ENCODE measurements at places on chromosomes 5 and 9. TPM values are rescaled to one million over a fixed set of nuclear protein-coding genes. Genes with fewer than 3 reads are reported as not detected.
A peak's percentile ranks its signal among the peaks of the same experiment; 100 is the strongest.

The LOX gene
- 80.5 TPM for polyA plus RNA-seq

The ENTPD2 gene
- polyA plus RNA-seq: 12.8 TPM

The ZNF454 gene
- 2.9 TPM for polyA plus RNA-seq

The ENHO gene
- 3.1 TPM for polyA plus RNA-seq

The ADGRD2 gene
- polyA plus RNA-seq: not detected

The C9orf50 gene
- polyA plus RNA-seq: not detected

The CDH6 gene
- polyA plus RNA-seq: 4.1 TPM

The SH3GL2 gene
- polyA plus RNA-seq: 0.08 TPM

The IFNA2 gene
- polyA plus RNA-seq: not detected

- DNase-seq: no peak
Observed at GRCh38 chr5:177086654-177087397, at the start of gene FGFR4. TSS of gene FGFR4 (plus strand) at chr5:177086915. CDS start at chr5:177089603, 2,688 bp downstream.

DNA sequence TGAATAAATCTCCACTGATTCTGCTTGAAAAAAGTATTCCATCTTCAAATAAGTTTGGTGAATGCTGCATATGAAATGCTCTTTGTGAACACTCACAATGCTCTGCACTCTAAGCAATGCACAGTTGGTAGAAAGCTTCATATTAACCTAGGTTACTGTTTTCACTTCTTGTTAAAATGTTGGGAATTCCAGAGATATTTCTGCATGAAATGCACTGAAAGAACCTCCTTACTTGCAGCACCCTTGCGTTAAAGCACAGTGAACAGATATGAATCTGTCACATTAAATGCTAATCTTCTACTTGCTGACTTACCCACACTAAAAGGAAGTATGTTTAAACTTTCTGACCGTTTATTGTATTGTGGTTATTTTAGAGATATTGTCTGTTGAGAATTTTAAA is 584.1 kb upstream of the NUDT12 start:
- no peak for DNase-seq

DNA sequence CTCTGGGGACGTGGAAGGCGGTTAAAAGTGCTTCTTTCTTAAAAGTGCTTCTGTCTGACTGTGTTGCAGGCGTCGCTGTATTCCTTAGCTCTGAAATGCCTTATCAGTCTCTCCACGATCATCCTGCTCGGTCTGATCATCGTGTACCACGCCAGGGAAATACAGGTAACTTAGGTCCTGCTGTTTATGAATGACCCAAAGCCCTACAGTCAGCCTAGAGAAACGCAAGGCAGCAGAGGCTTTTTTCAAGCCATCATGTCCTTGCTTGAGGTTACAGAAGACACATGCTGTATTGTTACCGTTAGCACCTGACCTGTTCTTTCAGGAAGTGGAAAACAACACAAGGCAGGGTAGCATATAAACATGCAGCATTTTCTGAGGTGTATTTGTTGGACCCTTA is 2.0 kb downstream of the KCNN2 start:
- DNase-seq: no peak

- no peak for DNase-seq
Observed at GRCh38 chr9:130484362-130485072, 39.8 kb downstream of the ASS1 start.

DNA sequence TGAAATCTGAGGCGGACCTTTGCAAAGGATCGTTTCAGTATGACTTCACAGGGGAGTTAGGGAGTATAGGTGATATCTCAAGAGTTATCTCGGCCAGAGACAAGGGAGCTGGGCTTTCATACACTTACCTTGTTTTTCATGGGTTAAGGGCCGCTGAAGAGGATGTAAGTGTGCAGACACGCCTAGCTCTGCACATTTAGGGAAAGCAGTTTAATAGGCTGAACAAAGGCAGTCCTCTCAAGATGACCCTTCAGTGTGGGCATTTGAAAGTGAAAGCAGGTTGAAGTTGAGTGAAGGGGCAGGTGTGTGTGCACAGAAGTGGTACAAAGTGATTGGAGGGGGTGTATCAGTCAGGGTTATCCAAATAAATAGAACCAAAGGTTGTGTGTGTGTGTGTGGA is 33.1 kb upstream of the PRXL2C start:
- no peak for DNase-seq

GRCh38 chr5:176716320-176716719 is 69.0 kb downstream of the TSPAN17 start:
- peak; percentile 12 for DNase-seq

DNA sequence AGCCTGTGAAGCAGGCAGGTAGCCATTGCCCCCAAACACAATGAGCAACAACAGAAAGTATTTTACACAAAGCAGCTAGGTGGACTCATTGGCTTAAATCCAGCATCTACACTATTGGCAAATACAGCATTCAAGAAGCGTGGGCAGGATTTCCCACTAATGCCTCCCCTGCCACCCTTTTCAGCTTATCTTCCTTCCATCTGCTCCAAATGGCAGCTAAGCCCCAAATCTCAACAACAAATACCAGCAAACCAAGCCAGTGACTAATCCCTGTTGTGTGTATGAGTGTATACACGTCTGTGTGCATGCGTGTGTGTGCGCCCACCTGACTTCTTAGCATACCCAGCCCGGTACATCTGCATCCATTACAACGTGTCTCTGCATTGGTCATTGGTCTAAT is 151.2 kb upstream of the WWC1 start:
- no peak for DNase-seq

DNA sequence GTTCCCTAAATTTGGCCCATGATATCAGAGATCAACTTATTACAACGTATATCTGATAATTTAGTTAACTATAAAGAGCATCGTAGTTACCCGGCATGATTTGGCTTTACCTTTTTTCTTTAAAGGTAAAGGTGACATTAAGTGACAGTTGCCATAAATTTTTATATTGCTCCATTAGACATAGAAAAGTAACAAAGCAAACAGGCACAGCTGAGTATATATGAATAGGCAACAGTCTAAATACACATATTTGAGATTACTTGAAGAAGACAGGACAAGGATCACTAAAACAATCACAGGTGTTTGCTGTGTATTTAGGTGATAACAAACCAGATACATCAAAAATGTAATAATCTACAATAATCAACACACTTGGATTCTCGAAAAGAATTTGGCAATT is 34.8 kb downstream of the RFX3 start:
- no peak for DNase-seq

- DNase-seq: no peak
Observed at GRCh38 chr9:94928691-94929368, 202.3 kb downstream of the AOPEP start.

DNA sequence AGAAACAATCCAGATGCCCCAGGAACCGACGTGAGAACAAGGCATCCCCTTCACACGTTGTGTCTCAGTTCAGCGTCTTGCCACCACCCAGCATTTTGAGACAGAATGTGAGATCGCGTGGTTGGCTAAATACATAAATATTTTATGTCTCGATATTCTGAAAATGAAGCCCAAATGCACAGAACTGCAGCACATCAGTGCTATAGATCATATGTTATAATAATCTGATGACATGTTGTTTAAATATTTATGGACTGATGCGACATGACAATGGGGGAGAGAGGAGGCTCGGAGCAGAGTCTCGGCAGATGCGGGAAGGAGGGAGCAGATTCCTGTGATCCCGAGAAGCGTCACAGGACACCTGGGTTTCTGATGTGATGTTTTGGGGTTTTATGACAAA is 10.9 kb downstream of the NEK6 start:
- DNase-seq: no peak

DNA sequence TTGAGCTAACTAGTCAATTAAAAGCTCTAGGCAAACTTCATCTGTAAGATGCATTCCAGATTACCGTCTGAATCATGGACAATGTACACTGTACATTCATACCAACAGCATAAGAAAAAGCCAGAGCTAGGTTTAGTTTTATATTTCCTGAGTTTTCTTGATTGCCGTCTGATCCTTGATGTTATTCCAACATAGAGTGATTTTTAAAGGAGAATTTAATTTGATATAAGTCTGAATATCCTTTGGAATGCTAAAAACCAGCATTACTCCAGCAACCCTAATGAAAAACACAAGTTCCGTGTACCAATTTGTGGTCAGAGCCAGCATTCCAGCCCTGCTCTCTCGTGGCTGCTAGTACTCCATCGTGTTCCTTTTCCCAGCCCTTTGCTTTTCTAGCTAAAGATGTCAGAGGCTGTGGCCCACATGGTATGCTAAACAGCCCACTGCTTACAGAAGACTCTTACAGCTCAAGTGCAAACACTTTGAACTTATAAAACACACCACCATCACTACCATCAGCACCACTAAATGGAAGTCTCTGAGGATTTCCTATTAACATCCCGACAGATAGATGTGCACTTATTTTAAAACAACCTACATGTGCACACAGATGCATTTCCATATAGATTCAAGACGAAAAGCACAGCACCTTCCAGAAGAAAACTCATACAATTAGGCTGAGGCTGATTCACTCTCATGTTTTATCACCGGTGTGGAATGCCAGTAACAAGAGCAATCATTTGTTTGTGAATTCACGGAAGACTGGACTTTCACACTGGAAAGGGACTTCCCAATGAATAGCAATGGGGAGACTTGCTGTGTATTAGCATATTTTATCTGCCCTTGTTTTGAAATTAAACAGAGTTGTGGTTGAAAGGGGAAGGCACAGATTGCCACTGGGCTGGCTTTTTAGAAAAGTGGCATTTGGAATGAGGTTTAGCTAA is 246.9 kb upstream of the GAS1 start:
- peak; percentile 65 for DNase-seq

DNA sequence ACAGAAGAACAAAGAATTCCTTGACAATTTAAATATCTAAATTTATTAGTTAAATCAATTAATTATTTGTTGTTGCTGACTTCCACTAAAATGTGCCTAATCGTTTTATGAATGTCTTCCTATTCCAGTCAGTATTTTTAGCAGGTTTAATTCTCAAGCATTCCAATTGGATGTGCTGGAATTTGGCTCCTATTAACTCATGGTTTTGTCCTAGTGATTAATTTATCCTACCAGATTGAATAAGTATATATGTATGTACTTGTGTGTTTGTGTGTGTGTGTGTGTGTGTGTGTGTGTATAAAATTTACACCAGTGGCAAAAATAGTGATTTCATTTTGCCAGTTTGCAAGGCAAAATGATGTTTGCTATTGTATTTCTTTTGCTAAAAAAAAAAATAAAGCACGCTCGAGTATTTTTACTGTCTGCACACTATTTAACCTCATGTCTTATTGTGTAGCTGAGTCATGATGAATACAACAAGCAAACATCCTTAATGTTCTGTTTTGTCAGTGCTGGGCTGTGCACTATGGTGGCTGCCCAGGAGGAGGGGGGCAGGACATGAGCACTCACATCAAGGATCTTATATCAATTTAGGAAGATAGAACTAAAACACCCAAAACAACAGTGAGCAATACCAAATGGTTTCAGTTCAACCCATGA is 375.5 kb downstream of the PDE4D start:
- no peak for DNase-seq

DNA sequence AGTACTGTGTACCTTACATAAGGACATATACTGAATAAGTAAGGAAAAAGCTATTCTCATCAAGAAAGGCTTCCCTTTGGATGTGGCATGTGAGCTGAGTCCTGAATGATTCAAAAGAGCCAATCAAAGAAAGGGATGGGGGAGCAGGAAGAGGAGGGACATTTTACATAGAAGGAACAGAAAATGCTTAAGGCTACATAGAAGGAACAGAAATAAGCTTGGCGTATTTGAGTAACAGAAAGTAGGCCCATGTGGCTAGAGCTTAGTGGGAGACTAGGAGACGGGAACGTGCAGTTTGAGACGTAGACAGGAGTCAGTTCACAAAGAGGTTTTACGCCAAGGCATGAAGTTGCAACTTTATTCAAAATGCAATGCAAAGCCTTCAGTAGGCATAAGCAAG is 126.3 kb downstream of the CEMIP2 start:
- no peak for DNase-seq

GRCh38 chr5:163079618-163080017 is 357.8 kb upstream of the CCNG1 start:
- no peak for DNase-seq

DNA sequence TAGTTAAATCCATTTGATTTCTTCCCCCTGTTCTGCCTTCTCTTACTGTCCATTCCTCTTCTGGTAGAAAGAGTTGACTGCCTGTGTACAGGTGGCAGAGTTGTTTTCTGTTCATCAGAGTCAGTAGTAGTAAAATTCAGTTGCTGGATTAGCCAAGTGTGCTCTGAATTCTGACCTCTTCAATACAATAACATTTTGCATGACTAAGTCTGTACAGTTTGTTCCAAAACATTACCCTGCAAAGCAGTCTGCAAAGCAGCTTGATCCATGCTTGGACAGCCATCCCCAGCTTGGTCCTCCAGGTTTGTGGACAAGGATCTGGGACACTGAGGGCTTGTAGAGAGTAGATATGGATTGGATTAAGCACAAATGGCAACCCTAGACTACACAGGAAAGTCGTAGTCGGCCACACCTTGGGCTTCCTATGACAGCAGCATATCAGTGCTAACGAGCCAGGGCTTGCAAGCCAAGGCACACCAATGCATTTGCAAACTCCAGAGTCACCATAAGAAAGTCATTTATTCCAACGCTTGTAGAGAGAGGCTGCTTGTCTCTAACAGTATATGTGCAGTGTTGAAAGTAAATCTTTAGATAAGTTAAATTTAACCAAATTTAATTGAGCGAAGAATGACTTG is 25.2 kb downstream of the IL12B start:
- no peak for DNase-seq

DNA sequence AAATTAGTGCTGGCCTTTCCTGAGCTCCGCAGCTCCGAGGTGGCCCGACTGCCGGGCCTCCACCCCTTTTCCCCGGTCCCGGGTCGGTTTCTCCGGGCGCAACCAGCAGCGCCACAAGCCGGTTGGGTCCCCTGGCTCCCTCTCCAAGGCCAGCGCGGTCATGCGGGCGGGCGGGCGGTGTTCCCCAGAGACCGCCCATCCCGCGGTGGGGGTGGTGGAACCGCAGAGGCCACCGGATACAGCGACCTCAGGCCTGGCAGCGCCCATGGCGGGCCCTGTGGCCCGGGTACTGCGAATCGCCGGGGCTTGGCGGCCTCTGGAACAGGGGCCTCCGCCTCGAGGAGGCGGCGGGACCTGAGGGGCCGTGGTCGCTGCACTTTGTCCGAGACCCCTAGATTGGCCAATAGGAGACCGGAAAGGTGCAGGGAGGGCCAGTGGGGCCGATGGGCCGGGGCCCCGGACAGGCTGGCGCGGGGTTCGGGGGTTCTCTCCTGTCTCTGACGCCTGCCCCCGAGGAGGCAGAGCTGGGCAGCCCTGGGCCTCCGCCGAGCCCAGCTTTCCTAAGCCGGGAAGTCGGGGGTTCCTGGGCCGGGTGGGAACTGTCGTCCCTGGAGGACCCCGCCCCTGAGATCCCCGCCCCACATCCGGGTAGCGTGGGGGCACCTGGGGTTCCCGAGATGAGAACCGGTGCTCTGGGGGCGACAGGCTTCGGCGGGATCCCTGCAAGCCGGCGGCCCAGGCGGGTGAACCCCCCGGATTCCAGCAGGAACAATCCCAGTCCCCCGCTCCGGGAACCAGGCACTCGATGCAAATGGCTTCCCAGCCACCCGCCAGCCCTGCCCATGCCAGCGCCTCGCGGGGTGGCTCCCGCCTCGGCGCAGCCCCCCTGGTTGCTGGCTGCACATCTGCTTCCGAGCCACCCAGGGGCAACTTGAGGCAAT is 293.9 kb downstream of the ZSWIM6 start:
- DNase-seq: no peak
